ENCODE measurements at places on chromosomes 1 and 21.

- no peak for DNase-seq
Measured at GRCh38 chr1:39370602-39371001, 120.8 kb upstream of the BMP8A start.

GRCh38 chr1:167548059-167548932 lies 5.3 kb downstream of the CREG1 start:
- peak; percentile 93 for DNase-seq

DNA sequence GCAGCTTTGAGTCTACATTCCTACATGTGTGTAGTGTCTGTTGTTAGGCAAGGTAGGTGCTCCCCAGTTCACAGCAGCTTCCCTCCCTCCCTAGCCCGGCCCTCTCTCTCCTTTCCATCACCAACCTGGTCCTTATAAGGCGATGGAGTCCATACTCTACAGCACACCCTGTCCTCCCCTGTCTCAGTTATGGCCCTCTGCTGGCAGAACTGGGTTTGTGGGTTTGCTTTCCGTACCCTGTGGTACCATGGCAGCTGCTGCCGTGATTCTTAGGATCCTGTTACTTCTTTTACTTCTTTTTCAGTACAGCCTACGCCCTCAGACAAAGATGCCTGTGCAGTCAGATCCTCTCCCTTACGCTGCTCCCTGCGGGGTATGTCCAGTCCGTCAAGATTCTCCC lies 31.7 kb downstream of the AK5 start:
- DNase-seq: peak; percentile 28

GRCh38 chr1:107132195-107132594 lies 8.6 kb upstream of the NTNG1 start:
- no peak for DNase-seq

DNA sequence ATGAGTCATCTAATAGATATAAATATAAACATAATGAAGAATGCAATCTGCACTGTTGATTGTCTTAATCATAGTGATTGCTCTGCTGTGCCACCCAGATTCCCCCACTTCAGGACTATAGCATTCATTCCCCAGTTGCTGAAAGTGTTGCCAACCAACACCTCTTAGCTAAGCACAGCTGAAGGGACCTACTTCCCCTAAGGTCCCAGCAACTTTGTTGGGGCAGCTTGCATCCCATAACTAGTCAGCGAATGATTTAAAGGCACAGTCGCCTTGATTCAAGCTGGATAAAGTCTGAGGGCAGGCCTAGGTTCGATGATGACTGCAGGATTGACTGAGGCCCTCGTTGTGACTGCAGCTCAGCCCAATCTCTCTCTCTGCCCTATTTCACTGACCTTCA lies 14.3 kb upstream of the RGS1 start:
- no peak for DNase-seq

DNA sequence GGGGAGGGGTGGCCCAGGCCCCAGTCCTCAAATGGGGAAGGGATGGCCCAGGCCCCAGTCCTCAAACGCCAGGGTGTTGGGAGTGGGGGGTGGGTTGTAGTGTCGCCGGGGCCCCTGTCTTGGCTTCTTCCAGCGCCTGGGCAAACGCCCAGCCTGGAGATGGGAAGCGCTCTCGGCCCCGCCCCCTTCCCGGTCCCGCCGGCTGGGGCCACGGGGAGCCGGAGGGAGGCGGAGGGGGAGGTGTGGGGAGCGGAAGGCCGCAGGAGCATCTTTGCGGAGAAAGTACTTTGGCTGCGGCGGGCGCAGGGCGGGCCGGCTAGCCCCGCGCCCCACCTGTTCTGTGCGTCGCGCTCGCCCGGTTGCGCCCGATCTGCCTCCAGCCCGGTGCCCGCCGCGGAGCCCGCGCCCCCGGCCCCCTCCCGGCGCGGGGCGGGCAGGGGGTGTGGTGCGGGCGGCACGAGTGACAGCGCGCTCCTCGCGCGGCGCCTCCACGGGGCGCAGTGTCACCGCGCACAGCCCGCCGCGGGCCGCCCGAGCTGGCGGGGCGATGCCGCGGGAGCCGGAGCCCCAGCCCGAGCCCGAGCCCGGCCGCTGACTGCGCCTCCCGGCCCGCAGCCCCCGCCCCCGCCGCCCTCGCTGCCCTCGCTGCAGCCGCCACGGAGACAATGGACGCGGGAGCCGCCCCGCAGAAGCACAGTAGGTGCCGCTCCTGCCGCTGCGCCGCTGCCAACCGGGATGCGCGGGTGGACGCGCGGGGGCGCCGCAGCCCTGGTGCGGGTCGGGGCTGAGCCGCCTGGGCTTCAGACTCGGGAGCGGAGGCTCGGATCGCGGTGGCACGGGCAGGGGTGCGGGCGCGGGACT lies 31.1 kb upstream of the PEX10 start:
- no peak for DNase-seq

GRCh38 chr1:162151900-162152829 lies 82.7 kb downstream of the NOS1AP start:
- no peak for DNase-seq

- no peak for DNase-seq
Measured at GRCh38 chr1:162067466-162067865, 2.0 kb upstream of the NOS1AP start.

- no peak for DNase-seq
Measured at GRCh38 chr21:45405819-45406762, 1.1 kb downstream of the COL18A1 start.

- no peak for DNase-seq
Measured at GRCh38 chr1:186858923-186859322, 30.2 kb downstream of the PLA2G4A start.

GRCh38 chr1:41891199-41891896 lies 27.4 kb downstream of the HIVEP3 start:
- DNase-seq: peak; percentile 92

GRCh38 chr1:214844319-214844718 lies 238.2 kb upstream of the KCNK2 start:
- no peak for DNase-seq

GRCh38 chr1:183645531-183645930 lies 7.6 kb downstream of the APOBEC4 start:
- no peak for DNase-seq

DNA sequence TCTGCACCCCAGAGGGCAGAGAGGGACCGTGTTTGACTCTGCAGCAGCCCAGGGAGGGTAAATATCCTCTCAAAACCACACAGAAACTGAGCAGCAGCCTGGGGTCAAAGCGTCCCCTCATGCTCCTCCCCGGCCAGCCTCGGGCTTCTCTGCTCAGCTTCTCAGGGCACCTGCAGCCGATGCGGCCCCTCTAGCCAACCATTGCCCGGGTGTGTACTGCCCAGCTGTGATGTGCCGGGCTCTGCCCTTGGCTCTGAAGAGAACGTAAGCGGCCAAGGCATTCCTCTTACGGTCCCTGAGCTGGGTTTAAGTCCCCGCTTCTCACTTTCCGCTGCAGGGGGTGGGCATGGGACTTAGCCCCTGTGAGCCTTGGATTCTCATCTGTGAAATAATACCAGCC lies 5.5 kb downstream of the FAM131C start:
- no peak for DNase-seq

- DNase-seq: no peak
Measured at GRCh38 chr1:15195420-15196052, 42.0 kb downstream of the TMEM51 start.

DNA sequence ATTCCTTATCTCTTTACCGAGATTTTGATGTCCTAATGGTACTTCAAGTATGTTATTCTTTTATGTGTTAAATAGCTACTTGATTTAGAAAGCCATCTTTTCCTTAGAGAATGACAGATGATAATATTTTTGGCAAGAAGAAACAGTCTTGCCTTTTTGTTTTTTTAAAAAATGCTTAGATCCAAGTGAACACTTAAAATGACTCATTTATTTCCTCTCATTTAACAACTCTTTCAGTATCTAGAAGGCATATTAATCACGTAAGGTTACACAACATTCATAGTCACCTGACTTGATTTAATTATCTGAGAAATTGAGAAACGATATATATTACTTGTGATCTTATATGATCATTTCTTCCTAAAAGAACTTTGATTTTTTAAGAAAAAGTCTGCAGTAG lies 52.4 kb downstream of the SUCO start:
- no peak for DNase-seq

- peak; percentile 24 for DNase-seq
Measured at GRCh38 chr1:19643602-19644394, at the start of gene NBL1. TSS of gene NBL1 (plus strand) at chr1:19644311. CDS start at chr1:19655031, 10,720 bp downstream.

GRCh38 chr21:41418393-41418792 lies 7.6 kb upstream of the MX1 start:
- no peak for DNase-seq

DNA sequence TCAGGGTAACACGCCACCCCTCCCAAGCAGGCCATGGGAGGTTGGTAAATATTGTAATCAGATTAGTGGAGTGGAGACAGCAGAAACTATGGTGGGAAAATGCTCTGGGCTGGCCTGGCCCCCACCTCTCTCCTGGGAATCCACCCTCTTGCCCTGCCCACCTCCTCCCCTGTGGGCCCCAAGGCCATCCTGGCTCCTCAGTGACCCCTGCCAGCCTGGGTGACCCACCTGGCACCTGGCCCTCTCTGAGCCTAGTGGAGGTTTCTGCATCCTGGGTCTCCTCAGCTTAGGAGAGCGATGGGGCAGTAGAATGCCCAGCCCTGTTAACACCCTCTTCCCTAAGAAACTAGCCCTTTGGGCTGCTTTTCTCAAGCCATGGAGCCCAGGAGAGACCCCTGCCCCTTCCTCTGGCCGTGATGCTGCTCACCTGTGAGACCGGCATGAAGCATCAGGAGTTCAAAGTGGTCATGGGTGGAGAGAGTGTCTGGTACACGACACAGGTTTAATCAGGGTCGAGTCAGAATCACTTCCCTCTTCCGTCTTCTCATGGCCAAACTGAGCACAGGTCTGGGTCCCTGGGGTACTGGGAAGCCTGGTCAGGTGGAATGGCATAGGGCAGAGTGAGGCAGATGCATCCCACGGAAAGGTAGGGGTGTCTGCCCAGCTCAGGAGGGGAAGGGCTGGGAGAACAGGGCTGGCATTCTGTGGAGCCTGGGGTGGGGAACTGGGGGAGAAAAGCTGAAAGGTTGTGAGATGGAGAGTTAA lies 10.7 kb upstream of the DMBX1 start:
- no peak for DNase-seq

DNA sequence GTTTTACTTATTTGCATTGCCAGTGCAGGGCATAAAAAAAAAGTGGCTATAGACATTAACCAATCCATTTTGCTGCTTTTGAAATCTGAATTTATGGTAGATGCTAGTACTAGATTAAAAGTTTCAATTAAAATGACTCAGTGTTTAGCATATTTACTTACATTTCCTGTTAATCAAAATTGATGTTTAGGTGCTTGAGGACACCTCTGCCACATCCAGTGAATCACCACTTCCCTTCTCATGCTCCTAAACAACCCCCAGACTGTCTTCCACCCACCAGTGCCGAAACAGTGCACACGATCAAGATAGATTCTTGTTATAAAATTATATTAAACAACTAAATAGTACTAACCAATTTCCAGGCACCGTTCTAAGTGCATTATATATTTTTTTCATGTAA lies 32.7 kb downstream of the HSD17B7 start:
- no peak for DNase-seq

DNA sequence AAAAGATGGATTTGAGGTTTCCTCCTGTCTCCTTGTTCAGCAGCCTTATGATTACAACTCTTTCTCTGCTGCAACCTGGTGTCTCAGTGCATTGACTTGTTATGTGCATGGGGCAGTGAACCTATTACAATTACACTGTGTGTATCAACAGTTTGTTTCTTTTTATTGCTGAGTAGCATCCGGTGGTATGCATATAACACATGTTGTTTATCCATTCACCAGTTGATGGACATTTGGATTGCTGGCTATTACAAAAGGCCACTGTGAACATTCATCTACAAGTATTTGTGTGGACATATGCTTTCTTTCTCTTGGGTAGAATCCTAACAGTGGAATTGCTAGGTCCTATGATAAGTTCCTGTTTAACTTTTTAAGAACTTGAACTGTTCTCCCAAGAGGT lies 65.9 kb downstream of the FMO4 start:
- DNase-seq: no peak

- DNase-seq: no peak
Measured at GRCh38 chr1:93689521-93690223, 8.0 kb upstream of the BCAR3 start.

GRCh38 chr1:24175033-24175755 lies 11.9 kb downstream of the IFNLR1 start:
- no peak for DNase-seq

DNA sequence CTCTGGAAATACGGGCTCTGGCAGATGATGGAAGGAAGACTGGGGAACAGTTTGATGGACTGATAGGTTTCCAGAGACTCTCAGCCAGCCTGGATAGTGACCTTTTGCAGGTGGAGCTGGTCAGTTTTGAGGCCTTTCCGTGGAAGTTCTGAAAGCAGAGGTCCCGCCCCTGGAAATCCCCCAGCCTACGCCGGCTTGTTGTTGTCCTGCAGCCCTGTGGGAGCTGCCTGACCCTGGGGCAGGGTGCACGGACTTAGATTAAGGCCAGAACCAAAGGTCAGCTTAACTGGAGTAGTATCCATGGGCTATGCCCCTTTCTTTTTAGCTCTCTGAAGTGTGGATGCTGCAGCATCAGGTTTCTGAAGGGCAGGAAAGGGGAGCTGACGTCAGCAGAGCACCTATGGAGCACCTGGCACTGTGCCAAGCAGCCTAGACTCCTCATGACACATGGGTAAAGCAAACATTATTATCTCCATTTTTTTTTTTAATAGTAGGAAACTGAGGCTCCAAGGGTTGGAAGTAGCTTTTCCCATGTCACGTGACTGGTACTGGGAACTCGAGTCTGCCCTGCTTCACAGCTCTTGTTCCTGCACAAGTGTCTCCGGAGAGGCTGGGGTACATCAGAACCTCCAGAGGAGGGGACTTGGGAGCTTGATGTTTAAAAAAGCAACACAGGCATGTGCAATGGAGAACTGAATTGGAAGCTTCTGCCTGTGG lies 38.5 kb downstream of the IER5 start:
- peak; percentile 69 for DNase-seq

DNA sequence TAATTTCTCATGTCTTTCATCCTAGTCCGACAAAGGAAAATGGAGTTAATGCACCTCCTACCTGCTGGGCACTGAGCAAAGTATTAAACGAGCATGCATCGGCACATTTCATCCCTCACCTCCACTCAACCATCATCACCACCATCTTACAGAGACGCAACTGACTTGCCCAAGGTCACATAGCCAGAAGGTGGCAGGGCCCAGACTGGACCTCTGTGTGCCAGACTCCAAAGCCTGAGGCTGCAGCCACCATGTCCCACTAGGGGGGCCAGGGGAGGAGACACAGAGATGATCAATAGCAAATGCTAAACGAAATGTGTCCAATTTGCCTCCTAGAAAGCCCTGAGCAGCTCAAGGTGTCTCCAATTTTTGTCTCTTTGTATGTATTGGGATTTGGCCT lies 163.7 kb upstream of the EDN2 start:
- DNase-seq: no peak

GRCh38 chr1:171597203-171597602 lies 24.8 kb upstream of the MYOCOS start:
- no peak for DNase-seq

- no peak for DNase-seq
Measured at GRCh38 chr21:32338209-32338921, 39.7 kb downstream of the MRAP start.

- DNase-seq: peak; percentile 7
Measured at GRCh38 chr21:25582888-25583287, 24.4 kb downstream of the MRPL39 start.

GRCh38 chr1:93358293-93358692 lies 12.6 kb downstream of the DR1 start:
- DNase-seq: no peak

GRCh38 chr1:40766017-40766416 lies 17.6 kb upstream of the KCNQ4 start:
- no peak for DNase-seq

All from inflammatory macrophage treated with lipopolysaccharide for 1 hour (primary cell).